ENCODE measurements at places on chromosomes 3 and 15.

- peak; percentile 66 for DNase-seq
Measured at GRCh38 chr15:97189162-97189780, 771.2 kb upstream of the ARRDC4 start.

DNA sequence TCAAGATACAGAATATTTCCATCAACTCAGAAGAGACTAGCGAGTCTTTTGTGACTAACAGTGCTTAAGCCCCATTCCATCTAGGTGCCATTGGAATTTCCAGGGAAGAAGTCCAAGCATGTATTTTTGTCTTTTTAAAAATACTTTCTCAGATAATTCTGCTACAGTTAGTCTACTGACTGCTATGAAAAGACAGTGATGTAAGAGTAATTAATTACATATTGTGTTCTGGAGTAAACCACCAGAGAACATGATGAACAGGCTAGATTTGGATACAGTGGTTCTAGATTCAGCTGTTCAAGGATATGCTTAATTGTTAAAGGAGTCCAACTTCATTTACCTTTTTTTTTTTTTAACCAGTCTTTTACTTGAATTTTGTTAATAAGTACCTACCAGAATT lies 34.8 kb upstream of the PAK6 start:
- DNase-seq = no peak

DNA sequence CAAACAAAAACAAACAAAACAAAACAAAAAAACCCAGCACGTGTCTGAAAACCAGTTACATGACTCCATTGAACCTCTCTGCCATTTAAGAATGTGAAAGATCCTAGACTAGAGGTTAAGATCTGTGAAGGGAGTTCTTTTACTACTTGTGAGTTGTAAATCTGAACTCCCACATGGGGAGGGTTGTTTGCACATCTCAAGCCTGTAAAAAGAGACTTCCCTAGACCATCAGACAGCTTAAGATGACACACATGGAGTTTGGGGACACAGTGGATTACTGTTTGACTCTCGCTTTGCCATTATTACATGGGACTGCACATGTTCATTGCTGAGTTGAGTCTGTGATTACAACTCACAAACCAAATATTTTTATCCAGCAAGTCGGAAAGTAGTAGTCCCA lies 171.5 kb downstream of the SLC9A9 start:
- no peak for DNase-seq

- DNase-seq = no peak
Measured at GRCh38 chr3:122646146-122646988, 34.3 kb upstream of the PARP14 start.

GRCh38 chr3:86673991-86674390 lies 317.0 kb downstream of the VGLL3 start:
- DNase-seq = no peak

- no peak for DNase-seq
Measured at GRCh38 chr3:138938056-138938876, 8.7 kb downstream of the FOXL2 start.

DNA sequence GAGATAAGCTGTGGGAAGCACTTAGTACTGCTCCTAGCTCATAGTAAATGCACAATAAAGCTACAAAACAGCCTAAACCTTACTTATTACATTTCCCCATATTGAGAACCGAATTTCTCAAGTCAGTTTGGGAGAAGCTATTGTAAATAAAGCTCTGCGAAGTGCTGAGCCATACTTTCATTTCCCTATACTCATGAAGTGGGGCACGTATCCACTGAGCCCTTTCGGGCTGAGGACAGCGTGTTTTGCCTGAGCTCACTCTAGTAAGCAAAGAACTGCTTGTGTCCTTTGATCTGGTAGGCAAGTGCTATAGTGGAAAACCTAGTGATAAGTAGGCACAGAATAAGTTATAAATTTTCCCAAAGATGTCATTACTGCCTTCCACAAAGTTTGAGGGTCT lies 165.0 kb downstream of the RSL24D1 start:
- DNase-seq = peak; percentile 6

DNA sequence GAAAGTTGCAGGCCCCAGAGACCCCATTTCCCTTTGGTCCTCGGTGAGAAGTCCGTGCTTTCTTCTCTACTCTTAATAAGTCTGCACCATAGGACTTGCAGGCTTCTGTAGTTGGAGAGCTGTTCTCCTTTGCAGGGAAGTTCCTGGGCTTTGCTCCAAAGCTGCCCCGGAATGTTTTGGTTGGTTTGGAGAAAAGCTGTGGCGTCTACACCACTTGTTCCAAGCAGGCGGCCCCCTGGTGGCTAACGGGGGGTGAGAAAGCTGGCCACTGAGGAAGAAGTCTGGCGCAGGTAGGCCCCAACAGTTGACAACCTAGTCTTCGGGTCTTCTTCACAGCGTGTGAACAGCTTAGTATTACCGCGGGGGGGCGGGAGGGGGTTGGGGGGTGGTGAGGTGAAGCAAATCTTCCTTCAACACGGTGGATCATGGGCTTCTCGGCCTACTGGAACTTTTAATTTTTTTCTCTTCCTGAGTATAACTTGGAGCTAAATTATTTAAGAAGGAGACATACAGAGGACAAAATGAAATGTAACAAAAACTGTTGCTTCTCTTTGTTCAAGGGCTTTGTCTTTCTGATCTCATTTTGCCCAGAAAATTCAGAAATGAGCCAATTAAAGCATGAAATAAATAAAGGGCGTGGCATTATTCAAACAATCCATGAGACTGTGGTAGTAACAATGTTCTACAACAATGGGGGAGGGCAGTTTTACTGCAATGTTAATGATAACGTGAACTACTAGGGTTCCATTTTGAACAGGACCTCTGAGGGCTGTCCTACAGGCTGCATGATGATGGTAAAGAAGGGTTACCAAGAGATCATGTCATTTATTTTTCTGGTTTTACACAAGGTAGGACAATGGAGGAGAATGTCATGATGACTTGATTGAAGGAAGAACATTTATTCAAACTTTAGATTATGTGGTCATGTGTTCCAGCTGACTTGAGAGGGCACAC lies 2.2 kb upstream of the THRB start:
- DNase-seq = peak; percentile 45

DNA sequence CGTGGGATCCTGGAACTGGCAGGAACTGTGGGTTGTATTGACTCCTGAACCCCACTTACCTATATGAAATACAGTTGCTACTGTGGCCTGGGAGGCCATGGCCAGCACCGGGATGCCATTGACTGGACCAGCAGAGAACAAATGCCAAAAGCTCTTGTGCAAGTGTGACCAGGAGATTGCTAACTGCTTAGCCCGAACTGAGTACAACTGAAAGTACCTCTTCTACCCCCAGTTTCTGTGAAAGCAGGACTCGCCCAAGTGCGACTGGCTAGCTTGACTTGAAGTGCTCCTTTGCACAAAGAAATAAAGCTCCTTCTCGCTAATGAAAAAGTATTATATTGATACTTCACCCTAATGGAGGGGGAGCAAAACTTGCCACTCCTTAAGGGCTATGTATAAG lies 101.3 kb upstream of the ATP11B start:
- no peak for DNase-seq

DNA sequence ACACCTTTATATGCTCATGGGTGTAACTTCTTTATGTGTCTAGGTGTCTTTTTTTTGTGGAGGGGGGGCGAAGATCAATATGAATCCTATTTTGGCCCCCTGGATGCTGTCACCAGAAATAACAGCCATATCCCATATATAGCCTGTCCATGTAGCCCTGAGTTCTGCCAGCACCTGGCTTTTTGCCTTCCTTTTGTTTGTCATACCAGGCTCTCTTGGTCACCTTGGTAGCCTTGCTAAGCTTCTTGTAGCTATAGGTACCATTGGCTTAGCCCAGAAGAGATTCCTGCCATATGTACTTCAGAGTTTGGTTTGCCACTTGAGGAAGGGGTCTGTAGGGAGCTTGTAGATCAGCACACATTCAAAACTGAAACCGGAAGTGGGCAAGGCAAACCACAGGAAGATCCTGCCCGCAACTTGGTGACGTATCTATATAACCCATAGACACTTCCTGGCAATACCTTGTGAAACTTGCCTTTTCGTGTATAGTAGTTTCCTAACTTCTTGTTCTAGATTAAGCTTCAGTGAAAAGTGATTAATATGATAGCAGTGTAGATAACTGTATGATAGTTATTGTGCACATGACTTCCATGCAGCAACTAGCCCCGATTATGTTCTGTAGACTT lies 11.9 kb downstream of the RASA2 start:
- no peak for DNase-seq

GRCh38 chr3:167032267-167032876 lies 347.7 kb downstream of the ZBBX start:
- DNase-seq = peak; percentile 44

GRCh38 chr3:177482048-177482691 lies 284.9 kb upstream of the TBL1XR1 start:
- peak; percentile 36 for DNase-seq

DNA sequence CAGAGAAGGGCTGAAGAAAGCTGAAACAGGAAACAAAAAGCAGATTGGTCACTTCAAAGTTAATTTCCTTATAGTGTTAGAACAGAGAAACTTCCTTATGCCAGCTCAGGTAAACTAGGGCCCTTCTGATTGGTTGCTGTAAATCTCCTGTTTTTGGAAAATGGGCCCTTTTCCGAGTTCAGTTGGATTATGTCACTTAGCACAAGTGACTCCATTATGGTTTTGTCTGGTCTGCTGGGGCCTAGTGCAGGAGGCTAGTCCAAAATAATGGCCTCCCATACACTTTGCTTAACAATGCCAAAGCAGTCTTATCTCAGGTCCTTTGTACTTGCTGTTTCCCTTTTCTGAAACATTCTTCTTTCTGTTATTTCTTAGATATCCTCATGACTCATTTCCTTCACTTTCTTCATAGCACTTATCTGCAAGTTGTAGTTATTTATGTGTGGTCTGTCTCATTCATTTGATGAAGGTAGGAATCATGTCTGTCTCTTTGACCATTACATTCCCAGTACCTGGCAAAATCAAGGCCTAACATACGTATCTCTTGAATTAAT lies 7.7 kb upstream of the DCP1A start:
- no peak for DNase-seq
